ENCODE measurements at places on chromosomes 12 and 14.

- DNase-seq, result no peak
These were observed 418.3 kb downstream of the EGLN3 start for GRCh38 chr14:33532553-33532952.

DNA sequence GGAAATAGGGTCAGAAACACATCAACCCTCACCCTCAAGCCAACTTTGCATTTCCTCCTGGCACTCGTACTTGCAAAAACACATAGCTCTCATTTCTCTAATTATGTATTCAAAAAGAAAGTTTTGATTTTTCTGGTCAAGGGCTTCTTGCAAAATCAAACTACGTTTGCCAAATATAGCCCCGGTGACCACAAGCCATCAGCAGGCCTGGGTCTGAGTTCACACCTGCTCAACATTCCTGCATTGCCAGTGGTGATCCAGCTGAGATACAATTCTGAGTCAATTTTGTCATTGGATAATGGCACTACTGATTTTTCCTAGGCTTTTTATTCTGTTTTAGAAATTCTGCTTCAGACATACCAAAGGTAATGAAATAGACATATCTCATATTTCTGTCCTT is 10.7 kb upstream of the BHLHE41 start:
- DNase-seq, result no peak

DNA sequence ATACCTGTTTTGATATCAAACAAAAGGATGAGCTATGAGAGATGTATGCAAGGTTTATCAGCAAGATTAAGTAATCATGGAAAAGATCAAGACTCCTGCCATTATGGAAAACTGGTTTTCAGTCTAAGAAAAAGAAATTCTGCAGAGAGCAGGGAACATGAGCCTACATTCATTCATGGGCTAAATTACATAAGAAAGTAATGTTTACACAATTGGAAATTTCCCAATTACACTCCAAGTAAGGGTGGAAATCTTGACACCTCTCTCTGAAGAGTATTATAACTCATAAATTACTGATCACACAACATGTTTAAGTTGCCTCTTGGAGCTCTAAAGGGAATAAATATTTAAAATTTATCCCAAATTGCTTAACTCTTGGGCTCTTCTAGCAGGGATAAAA is 206.2 kb downstream of the SLC6A15 start:
- no peak for DNase-seq

- peak; percentile 51 for DNase-seq
These were observed 11.6 kb downstream of the BHLHE41 start for GRCh38 chr12:26113181-26113654.

DNA sequence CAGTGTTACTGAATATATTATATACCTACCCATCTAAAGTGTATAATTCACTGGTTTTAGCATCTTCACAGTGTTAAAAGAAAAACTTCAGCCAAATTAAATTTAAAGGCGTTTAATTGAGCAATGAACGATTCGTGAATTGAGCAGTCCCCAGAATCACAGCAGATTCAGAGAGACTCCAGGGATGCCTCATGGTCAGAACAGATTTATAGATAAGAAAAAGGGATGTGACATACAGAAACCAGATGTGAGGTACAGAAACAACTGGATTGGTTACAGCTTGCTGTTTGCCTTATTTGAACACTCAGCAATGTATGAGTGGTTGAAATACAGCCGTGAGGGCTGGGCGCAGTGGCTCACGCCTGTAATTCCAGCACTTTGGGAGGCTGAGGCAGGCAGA is 84.6 kb downstream of the WNK1 start:
- no peak for DNase-seq

Data from inflammatory macrophage treated with lipopolysaccharide for 4 hours (primary cell).